Activated T-helper 17 cell treated with anti-CD3 and anti-CD28 coated beads, Interleukin-2, amount 50 U/mL, for 72 hours (primary cell): ENCODE measurements at places on chromosomes 1 and 21. TPM values are rescaled to one million over a fixed set of nuclear protein-coding genes. Genes with fewer than 3 reads are reported as not detected.

DNA sequence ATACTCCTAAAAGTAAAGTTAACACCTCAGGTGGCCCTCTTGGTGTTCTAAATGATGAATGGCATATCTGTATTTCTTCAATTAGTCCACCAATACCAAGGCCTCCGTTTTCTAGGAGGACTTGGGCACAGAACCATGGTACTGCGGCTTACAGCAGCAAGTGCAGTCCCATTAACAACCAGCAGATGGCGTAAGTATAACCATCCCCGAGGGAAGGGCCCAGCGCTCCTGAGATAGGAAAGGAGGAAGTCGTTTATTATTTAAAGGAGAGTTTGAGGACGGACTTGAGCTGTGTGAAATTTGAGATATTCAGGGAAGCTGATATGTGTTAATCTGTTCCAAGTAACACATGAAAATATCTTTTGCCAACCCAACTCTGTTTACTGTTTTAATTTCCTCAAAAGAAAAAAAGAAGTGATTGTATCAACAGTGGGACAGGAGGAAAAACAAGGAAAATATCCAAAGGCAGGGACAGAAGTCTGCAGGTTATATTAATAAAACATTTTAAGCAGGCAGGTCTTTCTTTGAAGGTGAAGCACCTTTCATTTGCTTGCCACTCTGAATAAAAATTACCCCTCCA is 37.7 kb upstream of the KCNJ15 start:
- peak; percentile 56 for ATAC-seq

GRCh38 chr1:53931523-53931922 is 14.0 kb downstream of the IFT25 start:
- ATAC-seq, result no peak

DNA sequence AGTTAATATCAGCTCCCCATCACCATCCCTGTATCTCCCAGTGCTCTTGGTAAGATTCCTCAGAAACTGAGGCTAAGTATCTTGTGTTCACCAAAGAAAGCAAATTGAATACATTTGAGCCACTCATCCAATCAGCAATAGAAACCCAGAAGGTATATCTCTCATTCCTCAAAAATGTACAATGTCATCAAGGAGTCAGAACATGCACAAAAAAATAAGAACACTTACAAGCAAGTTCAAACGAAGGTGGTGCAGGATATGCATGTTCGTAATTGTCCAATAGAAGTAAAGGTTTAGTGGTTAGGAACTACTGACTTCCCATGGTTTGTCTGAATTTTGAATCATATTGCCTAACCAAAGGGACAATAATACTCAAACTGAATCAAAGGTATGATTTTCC is 24.3 kb downstream of the RXRG start:
- no peak for ATAC-seq

DNA sequence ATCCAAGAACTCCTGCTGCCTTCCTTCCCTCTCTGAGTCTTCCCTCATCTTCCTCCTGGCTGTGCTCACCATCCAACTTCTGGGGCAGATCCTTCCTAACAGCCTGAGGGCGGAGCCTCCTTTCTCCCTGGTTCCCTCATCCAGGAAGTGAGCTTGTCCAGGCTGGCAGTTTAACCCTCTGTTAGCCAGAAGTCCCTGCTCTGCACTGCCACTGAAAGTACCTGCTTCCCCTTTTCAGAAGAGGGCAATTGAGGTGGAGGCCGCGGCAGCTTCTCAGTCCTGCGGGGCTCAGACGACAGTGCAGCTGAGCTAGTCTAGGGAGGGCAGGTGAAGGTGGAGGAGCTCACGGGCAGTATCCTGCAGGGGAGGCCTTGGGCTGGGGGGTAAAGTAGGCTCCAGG is 149.1 kb downstream of the FCRL5 start:
- ATAC-seq, result no peak

GRCh38 chr21:33202464-33203363 is 27.0 kb upstream of the IFNAR2 start:
- ATAC-seq, result peak; percentile 35

- ATAC-seq, result no peak
Observed at GRCh38 chr1:29333008-29333407, 96.7 kb downstream of the PTPRU start.

DNA sequence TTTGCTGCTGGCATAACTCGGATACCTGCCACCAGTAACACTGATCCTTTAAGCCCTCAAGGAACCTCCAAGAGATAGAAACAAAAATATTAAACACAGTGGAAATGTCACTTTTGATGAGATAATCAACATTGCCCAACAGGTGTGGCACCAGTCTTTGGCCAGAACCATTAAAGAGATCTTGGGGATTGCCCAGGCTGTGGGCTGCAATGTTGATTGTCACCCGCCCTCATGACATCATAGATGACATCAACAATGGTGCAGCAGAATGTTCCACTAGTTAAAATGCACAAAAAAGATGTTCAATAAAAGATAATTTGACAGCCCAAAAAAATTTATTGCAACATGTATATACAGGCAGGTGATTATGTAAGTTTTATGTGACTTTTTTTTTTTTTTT is 20.2 kb upstream of the ZMYM1 start:
- ATAC-seq, result no peak

DNA sequence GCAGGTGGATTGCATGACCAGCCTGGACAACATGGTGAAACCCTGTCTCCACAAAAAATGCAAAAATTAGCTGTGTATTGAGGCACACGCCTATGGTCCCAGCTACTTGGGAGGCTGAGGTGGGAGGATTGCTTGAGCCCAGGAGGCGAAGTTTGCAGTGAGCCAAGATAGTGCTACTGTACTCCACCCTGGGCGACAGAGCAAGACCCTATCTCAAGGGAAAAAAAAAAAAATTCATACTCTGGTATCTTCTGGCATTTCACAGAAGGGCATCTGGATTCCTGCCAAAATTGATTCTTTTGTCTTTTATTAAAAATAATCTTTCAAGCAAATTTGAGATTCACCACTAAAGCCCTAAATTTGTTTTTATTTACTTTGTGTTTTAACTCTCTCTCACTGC is 19.2 kb downstream of the CLIC4 start:
- no peak for ATAC-seq

DNA sequence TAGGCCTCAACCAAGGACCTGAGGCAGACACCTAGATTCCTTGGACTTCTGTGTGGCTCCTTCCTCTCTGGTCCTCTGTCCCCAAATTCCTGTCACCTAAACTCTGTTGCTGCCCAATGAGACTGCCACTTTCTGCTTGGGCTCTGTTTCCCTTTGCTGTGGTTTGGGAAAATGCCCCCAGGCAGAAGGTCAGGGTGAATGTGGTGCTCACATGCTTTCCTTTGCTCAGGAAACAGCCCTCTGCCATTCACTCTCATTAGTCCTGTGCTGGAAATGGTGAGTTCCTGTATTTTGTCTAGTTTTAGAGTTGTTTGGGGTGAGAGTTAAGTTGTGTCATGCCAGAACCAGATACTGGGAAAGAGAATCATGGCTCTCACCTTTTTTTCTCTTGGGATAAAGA is 22.7 kb upstream of the SHE start:
- no peak for ATAC-seq

- ATAC-seq, result no peak
Observed at GRCh38 chr1:9166289-9167235, 37.7 kb upstream of the GPR157 start.

SELENOF gene
- 153 TPM for total RNA-seq
